ENCODE measurements at places on chromosomes 6 and 20.

- DNase-seq = no peak
These were observed 74.8 kb upstream of the KIF16B start for GRCh38 chr20:16647875-16648597.

GRCh38 chr6:129686941-129687627 is 22.9 kb downstream of the ARHGAP18 start:
- DNase-seq = peak; percentile 89

- no peak for DNase-seq
These were observed 14.3 kb downstream of the STX7 start for GRCh38 chr6:132498638-132499037.

GRCh38 chr6:119174879-119175817 is 96.7 kb upstream of the FAM184A start:
- DNase-seq = no peak

- DNase-seq = no peak
These were observed 21.5 kb upstream of the MAS1L start for GRCh38 chr6:29509239-29509638.

GRCh38 chr20:15378151-15378550 is 1040.7 kb upstream of the FLRT3 start:
- DNase-seq = no peak

- no peak for DNase-seq
These were observed 39.4 kb upstream of the DACT2 start for GRCh38 chr6:168358842-168359420.

DNA sequence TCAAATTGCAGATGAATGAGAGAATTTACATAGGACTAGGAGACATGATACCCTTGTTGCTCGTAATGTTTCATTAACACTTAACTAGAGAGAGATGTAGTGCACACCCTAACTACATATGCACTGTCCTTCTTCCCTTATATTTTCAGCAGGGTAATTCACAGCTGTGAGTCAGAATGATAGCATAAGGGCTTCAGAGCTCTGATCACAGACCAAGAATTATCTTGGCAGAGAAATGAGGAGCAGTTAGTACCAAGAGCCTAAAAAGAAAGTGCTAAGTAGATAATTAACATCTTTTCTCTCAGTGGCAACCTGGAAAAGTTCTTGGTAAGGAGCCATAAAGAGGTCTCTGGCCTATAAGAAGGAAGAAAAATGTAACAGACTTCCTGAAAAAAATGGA is 35.8 kb downstream of the GRIK2 start:
- no peak for DNase-seq

DNA sequence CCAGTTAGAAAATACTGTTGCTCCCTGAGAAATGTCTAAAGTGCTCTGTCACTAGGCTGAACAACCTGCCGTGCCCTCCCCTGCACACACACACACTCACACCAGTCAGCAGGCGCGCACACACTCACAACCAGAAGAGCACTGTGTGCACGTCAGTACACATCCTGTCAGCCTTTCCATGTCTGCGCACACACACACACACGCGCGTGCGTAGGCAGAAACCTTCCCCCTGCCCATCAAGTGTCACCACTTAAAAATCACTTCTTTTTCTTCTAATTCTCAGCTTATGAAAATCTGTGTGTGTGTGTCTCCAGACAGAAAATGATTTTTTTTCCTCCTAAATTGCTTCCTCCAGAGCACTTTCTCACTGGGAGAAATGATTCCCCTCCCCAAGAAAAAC is 100.3 kb downstream of the EDN3 start:
- no peak for DNase-seq

GRCh38 chr6:2666906-2667575 is 83.7 kb downstream of the MYLK4 start:
- DNase-seq = no peak

DNA sequence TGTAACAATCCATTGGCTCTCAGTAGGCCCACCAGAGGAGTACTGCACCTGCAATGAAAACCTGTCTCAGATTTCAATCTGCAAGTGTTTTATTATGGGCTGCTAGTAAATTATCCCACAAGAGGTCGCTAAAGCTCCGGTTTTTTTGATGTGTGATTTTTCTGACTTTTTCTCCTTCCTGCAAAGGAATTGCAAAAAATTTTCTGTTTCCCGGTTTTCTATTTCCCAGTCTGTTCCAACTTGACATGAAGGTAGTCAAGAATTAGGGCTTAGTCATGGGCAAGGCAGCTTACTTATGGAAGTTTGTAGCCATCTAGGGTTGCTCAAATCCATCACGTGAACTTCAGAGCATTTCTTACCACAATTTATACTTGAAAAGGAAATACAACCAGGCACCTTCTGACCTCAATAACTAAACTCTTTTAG is 38.5 kb upstream of the AHI1 start:
- peak; percentile 39 for DNase-seq

- no peak for DNase-seq
These were observed 39.5 kb upstream of the BEND3 start for GRCh38 chr6:107154801-107155160.

DNA sequence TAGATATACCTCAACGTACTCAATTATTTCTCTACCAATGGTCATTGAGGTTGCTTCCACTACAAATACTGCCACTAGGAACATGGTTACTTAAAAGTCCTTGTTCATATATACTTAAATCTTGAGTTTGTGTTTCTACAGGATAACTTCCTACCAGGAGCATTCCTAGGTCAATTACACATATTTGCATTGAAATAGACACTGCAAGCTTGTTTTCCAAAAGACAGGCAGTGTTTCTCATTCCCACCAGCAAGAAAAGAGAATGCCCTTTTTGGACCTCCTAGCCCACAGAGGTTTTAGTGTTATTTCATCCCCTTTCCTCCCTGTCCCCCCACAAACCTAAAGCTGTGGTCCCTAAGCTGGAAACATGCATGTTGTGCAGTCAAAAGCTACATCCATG is 177.3 kb downstream of the ID4 start:
- DNase-seq = no peak

- peak; percentile 32 for DNase-seq
These were observed 75.1 kb downstream of the CDC40 start for GRCh38 chr6:110255211-110255750.

DNA sequence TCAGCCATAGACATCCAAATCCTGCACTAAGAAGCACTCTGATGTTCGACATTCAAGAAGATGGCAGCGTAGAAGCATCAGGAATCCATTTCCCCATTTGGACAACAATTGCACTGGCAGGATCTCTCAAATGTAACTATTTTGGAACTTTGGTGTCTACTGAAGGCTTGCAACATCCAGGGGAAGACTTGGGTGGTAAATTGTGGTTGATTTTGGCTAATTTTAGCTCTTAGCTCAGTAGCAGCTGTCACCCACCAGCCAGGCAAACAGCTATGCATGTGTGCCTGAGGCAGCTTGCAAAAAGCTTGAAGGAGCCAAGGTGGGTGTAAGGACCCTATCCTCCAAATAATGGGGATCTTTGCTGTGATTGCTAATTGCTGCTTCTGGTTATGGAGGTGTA is 35.1 kb upstream of the PPP1R3G start:
- no peak for DNase-seq

GRCh38 chr6:50663806-50664205 is 49.5 kb upstream of the TFAP2D start:
- no peak for DNase-seq

DNA sequence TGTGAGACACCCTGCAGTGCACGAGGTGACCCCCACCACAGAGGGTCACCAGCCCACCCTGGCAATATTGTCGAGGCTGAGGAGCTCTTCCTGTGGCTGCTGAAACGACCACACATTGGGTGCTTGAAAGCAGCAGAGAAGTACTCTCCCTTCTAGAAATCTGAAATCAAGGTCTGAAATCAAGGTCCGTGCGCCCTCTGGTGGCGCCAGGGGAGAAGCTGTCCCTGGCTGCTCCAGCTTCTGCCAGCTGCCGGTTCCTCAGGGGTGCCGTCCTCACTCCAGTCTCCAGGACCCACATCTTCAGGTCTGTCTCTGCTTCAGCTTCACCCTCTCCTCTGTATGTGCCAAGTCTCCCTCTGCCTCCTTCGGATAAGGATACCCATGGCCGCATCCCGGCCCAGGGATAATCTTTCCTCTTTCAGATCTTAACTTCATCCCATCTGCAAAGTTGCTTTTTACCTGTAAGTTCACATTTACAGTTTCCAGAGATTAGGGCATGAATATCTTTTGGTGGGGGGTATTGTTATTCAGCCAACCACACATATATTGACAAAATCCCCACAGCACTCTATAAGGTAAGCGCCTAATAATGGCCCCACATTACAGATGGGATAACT is 108.3 kb upstream of the PHACTR3 start:
- peak; percentile 50 for DNase-seq

DNA sequence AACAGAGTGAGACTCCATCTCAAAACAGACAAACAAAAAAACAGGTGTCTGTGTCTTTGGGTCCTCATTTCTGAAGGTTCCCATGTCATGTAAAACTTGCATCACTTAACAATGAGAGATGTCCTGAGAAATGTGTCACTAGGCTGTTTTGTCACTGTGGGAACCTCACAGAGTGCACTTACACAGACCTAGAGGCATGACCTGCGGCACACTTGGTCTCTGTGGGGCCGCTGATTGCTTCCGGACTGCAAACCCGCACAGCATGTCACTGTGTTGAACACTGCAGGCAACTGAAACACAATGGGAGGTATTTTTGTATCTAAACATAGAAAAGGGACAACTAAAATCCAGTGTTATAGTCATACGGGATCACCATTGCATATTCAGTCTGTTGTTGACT is 42.3 kb upstream of the TMEM181 start:
- no peak for DNase-seq

DNA sequence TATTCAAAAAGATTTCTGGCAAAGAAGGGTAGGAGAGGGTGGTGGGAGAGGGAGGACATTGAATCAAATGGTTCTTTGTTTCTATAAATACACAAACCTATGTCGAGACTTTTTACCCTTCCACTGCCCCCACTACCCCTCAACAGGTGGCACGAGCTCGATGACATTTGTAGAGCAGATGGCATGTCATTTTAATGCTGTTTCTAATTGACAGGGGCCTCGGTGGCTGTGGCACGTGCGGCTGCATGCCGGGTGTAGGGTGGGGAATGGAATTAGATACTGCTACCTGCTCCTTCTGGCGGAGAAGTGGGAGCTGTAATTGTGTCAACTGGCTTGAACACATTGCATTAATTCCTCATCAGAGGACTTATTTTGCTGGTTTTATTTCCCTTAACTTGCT is 29.1 kb upstream of the SASH1 start:
- DNase-seq = no peak

DNA sequence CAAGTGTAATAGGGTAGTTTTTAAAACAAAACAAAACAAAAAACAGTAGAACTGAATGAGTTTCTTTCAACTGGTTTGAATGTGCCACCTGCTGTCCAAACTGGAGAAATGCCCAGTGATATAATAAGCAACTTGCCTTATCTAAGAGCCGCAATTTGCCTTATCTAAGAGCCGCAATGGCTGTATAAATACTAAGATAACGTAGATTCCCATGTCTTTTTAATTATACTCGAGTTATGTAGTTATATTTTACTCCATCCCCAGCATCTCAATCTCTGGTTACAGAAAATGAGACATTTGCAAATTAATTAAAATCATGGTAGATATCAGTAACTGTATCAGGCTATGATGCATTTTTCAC is 67.2 kb downstream of the RPP40 start:
- DNase-seq = peak; percentile 59

GRCh38 chr20:24116611-24117010 is 128.0 kb upstream of the GGTLC1 start:
- DNase-seq = no peak

DNA sequence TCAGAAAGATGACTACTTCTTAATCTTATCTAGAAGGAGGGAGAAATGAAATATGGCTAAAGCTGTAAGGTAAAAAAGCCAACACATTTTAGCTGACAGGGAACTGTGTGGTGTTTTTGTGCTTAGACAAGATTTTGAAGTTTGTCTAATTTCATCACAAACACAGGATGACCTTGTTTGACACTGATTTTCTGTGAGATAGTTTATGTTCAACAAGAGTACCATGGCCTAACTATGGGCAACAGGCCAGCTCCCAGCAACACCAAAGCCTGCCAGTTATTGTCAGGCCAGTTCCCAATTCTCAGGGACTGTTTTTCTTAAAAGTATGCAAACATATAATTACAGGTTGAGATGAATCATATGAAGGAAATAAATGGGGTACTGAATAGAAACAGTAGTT is 5.5 kb upstream of the ABCF1 start:
- no peak for DNase-seq

DNA sequence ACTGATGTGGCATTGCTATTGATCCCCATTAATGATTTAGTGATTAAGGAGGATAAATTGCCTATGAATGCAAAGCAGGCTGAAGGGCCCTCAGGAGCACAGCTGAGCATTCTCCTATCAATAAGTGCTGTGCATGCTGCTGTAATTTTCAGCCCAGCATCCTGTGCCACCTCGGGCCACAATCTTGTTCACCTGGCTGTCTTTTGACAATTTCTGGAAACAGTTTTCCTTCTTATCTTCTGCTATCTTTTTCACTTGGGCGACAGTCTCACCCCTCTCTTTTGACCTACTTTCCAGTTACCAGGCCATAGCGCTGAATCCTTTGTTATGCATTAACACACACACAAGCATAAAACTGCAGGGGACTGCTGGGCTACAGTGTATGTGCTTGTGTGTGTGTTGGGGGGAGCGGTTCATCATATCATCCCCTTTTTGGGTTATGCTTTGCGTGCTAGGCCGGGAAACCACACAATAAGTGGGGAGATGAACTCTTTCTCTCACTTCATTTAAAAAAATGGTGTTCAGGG is 60.2 kb downstream of the F13A1 start:
- DNase-seq = no peak

DNA sequence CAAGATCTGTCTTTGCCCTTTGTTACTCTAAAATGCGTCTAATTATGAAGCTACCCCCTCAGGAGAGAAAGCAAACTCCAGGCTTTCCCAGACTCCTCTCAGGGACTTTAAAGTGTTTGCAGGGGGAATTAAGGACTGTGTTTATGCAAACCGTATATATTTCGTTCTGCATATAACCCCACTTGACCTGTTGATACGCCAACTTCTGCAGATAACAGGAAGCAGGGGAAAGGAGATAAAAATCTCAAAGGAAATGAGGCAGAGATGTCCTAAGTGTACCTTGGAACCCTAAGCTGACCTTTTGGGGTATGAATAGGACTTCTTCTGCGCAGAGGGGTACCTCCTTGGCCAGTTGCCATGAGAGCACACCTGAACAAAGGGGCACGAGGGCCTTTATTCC is 8.1 kb downstream of the SYCP2L start:
- no peak for DNase-seq

DNA sequence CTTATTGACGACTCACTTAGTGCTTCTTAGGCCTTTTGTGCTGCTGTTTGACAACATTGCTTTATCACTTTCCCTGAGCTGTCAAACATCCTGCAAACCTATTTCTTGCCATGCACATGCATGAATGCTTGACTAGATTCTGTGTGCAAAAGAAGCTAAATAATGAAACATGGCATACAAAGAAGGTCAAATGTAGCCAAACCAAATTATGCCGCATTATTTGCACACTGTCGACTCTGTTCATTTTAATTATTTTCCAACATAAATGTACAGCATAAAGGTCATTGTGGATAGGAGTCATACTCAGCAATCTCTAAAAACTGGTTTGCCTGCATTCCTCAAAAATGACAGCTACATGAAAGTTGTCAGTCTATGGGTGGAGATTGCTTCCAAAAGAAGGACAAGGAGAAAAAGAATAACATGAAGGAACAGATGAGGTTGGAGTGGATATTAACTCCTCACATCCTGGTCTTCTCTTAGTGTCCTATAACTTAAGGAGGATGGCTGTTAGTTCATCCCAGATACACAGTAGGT is 123.1 kb upstream of the STXBP5 start:
- DNase-seq = no peak

- no peak for DNase-seq
These were observed 109.8 kb upstream of the POU3F2 start for GRCh38 chr6:98724537-98724936.

GRCh38 chr6:14831070-14831469 is 414.8 kb upstream of the JARID2 start:
- no peak for DNase-seq

Measured in Jurkat, Clone E6-1 (cell line).